Colonic mucosa (tissue), 4 donors: ENCODE measurements at places on chromosomes 1 and 21. TPM values are rescaled to one million over a fixed set of nuclear protein-coding genes. Genes with fewer than 3 reads are reported as not detected.

KHDC4 gene
- 56.0 TPM for total RNA-seq

GRHL3 gene
- total RNA-seq = 1.5 TPM

CD5L gene
- not detected for total RNA-seq

CYP4A11 gene
- not detected for total RNA-seq

ARHGEF11 gene
- 35.2 TPM for total RNA-seq

FAM163A gene
- total RNA-seq = 0.10 TPM

CACHD1 gene
- total RNA-seq = 1.5 TPM

TRPM2 gene
- total RNA-seq = 4.2 TPM

F5 gene
- total RNA-seq = 0.24 TPM

HUNK gene
- total RNA-seq = 13.0 TPM

ELF3 gene
- 1,162 TPM for total RNA-seq

ZNF593OS gene
- total RNA-seq = not detected

ECM1 gene
- 10.5 TPM for total RNA-seq

ATP6V1G3 gene
- not detected for total RNA-seq

SPRR1B gene
- total RNA-seq = not detected

MPL gene
- 0.12 TPM for total RNA-seq

S100A7 gene
- total RNA-seq = not detected

SERTAD4 gene
- total RNA-seq = 4.2 TPM

CD1B gene
- total RNA-seq = not detected

SYT2 gene
- total RNA-seq = 0.19 TPM

PTGFR gene
- 0.35 TPM for total RNA-seq

MSH4 gene
- total RNA-seq = 0.16 TPM

CRP gene
- total RNA-seq = 1.9 TPM

AGPAT3 gene
- total RNA-seq = 82.2 TPM

DIP2A gene
- total RNA-seq = 40.4 TPM

TCEA3 gene
- 133 TPM for total RNA-seq

LIN28A gene
- not detected for total RNA-seq

PRR9 gene
- not detected for total RNA-seq

KRTAP21-2 gene
- not detected for total RNA-seq
